ENCODE measurements at places on chromosomes 3 and 15.

GRCh38 chr3:174957551-174958001 is 98.4 kb downstream of the NAALADL2 start:
- no peak for DNase-seq

GRCh38 chr15:44718927-44719292 is 7.6 kb downstream of the B2M start:
- no peak for DNase-seq

DNA sequence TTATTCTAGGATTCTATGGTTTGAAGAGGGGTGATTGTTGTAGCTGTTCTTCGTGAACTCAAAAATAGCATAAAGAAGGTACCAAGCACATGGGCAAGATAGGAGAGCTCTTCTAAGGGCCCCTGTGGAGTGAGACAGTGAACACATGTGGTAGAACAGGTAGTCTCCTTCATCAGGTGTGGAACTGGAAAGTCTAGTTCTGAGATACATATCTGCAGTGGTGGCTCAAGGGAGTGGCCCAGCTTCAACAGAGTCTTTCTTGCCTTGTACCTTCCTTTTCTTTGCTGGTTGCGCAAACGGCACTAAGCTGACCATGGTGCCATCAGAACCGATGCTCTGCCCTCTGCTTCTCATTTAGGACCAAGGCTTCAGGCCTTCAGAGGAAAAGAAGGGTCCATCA is 65.2 kb downstream of the CERS3 start:
- DNase-seq: no peak

GRCh38 chr15:79682285-79682684 is 214.5 kb downstream of the MTHFS start:
- DNase-seq: no peak

- DNase-seq: no peak
These were observed 39.0 kb downstream of the SLC25A36 start for GRCh38 chr3:140980663-140981062.

GRCh38 chr3:61664105-61664482 is 102.7 kb downstream of the PTPRG start:
- DNase-seq: no peak

GRCh38 chr3:125374501-125374995 is 577 bp downstream of the ZNF148 start:
- peak; percentile 20 for DNase-seq

- DNase-seq: no peak
These were observed 62.1 kb downstream of the NUP210 start for GRCh38 chr3:13358051-13358450.

- no peak for DNase-seq
These were observed 460.0 kb upstream of the RARB start for GRCh38 chr3:24968036-24968435.

DNA sequence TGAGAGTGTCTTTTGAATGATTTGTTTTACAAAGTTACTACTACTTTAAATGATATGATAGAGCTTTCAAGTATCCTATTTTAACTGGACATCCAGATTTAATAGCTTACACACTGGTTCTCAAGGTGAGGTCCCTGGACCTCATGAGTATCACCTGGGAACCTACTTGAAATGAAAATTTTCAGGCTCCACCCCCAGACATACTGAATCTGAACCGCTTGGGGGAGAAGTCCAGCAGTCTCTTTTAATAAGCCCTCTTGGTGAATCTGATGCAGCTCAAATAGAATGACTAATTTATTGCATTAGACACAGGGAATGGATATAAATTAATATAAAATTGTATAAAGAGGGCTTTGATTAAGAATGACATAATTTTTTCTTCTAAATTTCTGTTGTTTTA is 29.4 kb upstream of the SLITRK3 start:
- no peak for DNase-seq

DNA sequence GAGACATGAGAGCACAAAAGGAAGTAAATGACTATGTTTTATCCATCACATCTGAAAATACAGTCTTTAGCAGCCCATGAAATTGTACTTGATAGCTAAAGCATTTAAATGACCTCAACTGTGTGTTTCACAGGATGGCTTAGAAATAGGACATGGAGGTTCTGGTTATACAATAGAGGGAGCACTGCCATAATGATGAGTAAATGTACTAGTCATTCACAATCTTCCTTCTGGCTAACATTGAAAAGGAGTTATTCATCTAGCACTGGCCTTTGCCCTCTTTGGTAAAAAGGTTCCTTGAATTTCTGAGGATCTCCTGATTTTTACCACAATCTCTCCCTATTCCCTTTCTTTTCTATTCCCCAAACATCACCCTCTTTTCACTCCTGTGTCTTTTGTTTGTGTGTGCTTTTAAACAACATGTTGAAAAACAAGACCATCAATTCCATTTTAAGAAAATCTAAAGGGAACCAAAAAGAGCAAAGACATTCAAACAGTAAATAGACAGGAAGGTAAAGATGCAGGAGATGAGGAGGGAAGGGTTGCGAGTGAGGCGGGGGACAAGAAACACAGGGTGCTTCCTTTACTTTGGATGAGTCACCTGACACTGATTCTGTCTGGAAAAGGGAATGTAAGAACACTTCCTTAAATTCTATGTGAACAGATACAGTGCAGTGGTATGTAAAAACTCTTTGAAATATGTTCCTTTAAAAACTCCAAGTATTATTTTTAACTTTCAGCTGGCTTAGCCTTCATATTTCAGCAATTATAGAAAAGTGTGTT is 619.0 kb downstream of the MECOM start:
- no peak for DNase-seq

DNA sequence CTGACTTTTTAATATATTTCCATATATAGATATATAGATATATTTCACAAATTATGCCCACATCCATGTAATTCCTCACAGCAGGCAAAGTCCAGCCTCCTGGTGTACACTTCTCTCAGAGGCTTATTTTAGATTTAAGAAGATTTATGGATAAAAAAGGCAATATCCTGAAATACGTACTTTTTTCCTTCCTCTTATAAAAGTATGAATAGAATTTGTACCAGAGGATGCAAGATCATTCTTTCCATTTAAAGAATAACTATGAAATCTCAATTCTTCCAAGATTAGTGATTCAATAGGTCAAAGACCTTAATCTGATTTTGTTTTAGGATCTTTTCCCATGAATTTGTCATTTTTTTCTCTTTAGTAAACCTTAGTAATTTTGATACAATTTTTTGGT is 597.9 kb upstream of the TBL1XR1 start:
- DNase-seq: no peak

- peak; percentile 66 for DNase-seq
These were observed 162.5 kb downstream of the TPRG1 start for GRCh38 chr3:189334064-189334920.
